ENCODE measurements at places on chromosomes 2 and 18.
A peak's percentile ranks its signal among the peaks of the same experiment; 100 is the strongest.

DNA sequence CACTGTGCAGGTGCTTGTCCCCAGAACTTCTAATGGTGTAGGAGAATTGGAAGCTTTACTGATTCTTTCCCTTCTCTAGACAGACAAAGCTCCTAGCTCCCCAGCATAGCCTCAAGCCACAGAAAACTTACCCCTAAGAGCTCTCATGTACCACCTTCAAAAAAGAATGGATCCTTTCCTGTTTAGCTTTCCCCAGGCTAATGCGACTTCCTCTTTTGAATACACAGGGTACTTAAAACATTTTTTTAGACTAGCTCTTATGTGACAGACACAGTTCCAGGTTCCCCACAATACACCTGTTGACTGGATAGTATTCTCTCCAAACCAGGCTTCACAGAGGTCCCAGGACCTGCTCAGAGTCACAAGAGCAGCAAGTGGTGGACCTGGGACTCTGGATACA, 8.3 kb downstream of the CTAGE1 start:
- no peak for DNase-seq

GRCh38 chr2:149652926-149653325, 65.4 kb upstream of the MMADHC start:
- no peak for DNase-seq

- no peak for DNase-seq
These were observed 40.3 kb upstream of the ZSWIM2 start for GRCh38 chr2:186889101-186889879.

DNA sequence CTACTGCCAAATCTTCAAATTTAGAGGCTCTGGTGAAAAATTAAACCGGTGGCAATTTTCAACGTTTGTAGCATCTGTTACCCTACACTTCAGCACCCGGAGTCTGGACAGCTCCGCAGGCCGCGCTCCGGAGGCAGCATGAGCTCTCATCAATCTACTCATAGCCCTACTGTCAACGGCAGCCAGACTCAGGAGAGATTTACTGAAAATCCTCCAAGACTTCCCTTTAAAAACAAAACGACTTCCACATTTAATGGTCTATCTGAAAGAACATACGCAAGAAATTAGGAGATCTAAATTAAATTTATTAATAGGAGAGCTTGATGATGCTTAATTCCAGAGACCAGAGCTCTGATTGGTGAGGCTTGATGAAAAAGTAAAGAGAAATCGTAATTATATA, 970 bp upstream of the ADCYAP1 start:
- DNase-seq = peak; percentile 17

- no peak for DNase-seq
These were observed 124.3 kb upstream of the SLC39A10 start for GRCh38 chr2:195532628-195533271.

GRCh38 chr2:47172156-47172921, 17.2 kb upstream of the STPG4 start:
- DNase-seq = no peak

- DNase-seq = no peak
These were observed 466.1 kb upstream of the HS6ST1 start for GRCh38 chr2:128784626-128785306.

DNA sequence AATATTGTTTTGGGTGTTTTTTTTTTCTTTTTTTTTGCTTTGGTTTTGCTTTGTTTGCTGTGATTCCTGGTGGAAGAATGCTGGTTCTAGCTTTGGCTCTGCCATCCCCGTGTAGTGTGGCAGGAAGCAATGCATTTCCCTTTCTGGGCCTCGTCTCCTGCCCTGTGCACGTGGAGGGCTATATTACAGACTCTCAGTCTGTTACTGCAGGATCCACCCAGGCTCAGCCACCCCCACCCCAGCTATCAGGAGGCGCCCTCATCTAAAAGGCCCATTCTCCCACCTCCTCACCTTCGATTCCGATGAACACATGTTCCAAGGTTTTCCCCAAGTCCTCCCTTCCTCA, 152.3 kb downstream of the TFCP2L1 start:
- DNase-seq = no peak

DNA sequence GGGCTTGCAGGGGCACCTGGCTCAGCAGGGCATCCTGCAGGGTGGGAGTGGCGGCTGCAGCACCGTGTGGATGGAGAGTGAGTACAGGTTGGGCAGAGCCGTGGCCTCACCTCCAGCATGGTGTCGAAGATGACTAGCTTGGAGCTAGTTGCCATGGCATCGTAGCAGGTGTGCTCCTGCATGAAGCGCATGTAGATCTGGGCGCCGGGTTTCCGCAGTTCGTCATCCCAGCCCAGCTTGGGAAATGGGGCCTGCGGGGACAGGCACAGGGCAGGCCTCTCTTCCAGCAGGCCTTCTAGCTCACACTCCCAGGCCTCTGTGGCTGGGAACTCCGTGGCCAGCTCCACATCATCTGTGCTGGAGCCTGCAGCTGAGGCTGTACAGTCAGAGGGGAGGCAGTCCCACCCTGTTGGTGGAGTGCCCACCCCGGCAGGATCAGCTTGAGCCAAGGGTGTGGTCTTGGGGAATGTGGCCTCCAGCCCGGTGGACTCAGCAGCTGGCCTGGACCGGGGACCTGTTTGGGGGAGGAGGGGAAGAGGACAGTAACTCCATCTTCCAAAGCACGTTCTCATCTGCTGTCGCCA, 1.6 kb downstream of the PRKAG3 start:
- no peak for DNase-seq

- no peak for DNase-seq
These were observed 27.6 kb downstream of the MRPL33 start for GRCh38 chr2:27798948-27799645.

GRCh38 chr2:220125551-220125950, 498.1 kb downstream of the SLC4A3 start:
- DNase-seq = no peak

- no peak for DNase-seq
These were observed 813.3 kb downstream of the DCC start for GRCh38 chr18:53153281-53153680.

DNA sequence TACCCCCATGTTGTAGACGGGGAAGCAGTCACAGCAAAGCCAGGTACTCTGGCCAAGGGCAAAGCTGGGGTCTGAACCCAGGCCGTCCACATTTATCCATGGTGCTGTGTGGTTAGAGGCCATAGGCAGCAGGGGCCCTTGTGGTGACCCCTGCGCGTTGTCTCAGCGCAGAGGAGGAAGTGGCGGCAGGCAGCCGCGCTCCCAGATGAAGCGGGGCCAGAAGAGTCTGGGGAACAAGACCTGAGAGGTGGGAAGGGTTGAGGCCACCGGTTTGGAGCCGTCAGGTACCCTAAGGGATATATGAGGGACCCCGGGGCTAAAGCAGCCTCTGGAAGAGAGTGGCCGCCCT, 770 bp downstream of the ZNF396 start:
- DNase-seq = no peak

DNA sequence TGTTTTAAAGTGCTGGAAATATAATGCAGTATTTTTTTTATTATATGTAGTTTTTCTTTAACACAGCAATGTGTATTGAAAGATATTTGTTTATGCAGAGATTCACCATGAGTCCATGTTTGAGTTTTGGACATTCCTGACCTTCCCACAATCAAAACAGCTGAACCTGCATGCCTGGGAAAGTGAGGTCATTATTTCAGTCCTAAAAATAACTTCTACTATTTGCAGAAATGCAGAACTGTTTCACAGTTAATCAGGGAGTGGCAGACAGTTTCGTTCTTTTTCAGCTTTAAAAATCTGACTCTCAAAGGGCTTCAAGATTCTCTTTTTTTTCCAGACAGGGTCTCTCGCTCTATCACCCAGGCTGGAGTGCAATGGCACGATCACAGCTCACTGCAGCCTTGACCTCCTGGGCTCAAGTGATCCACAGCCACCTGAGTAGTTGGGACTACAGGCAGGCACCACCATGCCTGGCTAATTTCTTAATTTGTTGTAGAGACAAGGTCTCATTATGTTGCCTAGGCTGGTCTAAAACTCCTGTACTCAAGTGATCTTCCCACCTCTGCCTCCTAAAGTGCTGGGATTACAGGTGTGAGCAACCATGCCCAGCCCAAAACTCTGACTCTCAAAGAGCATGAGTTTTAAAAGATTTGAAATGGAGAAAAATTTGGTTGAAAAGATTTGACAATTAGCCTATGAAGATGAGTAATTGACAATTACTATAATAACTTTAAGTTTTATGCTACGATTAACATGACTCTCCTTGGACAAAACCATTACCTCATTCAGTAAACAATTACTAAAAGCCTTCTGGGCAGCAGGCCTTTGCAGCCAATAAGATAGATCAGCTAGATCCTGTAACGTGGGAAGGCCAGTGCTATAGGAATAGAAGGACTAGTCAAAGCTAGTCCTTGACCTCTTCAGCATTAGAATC, 5.0 kb upstream of the MYL12B start:
- DNase-seq = no peak

- DNase-seq = no peak
These were observed 14.7 kb downstream of the CAPN13 start for GRCh38 chr2:30792521-30792920.

- DNase-seq = no peak
These were observed 168.2 kb upstream of the LRP1B start for GRCh38 chr2:142299021-142299420.

- no peak for DNase-seq
These were observed 10.1 kb upstream of the CCBE1 start for GRCh38 chr18:59707306-59707705.

GRCh38 chr2:193973781-193974180, 1683.2 kb upstream of the SLC39A10 start:
- no peak for DNase-seq

- no peak for DNase-seq
These were observed 89.1 kb downstream of the ZNF385B start for GRCh38 chr2:179772346-179772745.

GRCh38 chr2:62264186-62264585, 68.3 kb downstream of the B3GNT2 start:
- DNase-seq = no peak

DNA sequence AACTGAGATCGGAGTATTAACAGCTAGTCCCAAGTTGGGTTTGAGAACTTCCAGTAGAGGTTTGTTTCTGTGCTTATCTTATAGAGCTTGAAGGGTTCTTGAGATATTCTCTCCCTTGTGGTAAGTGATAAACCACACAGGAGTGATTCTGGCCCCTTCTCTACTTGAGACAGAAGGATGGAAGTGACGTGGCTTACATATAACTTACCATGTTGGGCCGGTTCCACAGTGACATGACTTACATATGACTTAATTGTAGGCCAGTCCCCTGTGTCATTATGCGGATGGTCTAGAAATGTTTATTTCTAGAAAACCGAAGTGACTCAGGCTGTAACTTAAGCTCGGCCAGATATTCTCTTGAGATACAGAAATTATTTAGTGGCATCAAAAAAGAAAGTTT, 62.7 kb downstream of the TRAPPC12 start:
- no peak for DNase-seq

GRCh38 chr18:50158866-50159653, 35.9 kb downstream of the MYO5B start:
- no peak for DNase-seq

- no peak for DNase-seq
These were observed 26.6 kb upstream of the ITGA4 start for GRCh38 chr2:181430406-181431118.

GRCh38 chr2:39712953-39713352, 47.2 kb downstream of the TMEM178A start:
- no peak for DNase-seq

DNA sequence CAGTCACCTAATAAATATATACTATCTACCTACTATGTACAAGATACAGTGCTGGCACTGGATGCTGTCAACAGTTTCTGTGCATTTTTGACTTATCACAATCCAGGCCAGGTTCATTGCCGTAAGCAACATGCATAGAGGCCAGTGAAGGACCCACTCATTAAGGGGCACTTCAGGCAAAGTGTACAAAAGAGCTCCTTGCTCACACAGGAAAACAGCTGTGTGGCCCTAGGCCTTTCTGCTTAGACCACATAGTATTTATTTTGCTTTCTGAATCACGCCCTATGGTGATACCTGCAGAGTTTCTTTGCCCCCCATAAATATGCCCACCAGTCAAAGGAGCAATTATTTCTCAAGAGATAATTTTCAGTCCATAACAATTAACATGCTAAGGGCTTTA, 39.6 kb upstream of the STAT4 start:
- DNase-seq = no peak

- peak; percentile 45 for DNase-seq
These were observed 8.1 kb downstream of the MBP start for GRCh38 chr18:77124452-77124922.

DNA sequence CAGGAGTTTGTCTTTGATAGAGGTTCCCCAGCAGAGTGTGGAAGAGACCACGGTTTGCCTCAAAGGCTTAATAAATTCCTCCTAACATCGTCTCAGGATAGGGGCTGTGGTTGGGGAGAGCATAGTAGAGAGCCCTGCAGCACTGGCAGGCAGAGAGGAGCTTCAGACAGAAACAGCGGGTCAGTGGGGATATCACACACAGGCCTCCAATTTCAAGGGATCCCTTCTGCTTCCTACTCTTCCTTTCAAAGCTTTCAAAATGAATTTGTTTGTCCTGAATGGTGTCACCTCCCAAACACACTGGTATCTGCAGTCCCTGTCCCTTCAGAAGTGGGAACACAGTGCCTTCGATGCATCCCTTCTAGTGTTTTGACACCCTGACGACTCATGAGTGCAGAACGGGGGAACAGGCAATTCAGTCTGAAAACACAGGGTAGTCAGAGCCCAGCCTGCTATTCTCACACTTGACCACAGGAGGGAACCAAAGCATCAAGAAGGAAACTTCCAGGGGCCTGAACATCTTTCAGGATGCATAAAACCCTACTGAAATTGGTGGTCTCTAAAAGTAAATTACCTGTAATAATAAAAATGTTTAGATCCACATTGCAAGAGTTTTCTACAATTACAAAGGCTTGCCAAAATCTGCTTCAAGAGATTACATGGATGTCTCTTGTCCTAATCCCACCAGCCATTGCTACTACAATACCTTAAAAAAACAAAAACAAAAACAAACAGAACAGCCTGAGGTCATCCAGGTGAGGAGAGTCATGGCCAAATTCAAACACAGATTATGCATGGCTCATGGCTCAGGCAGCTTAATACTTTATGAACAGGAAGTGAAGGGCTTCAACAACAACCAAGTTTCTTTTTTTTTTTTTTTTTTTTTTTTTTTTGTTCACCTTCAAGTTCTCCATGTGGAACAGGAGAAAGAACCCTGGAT, 49.8 kb downstream of the SLC14A2 start:
- no peak for DNase-seq

GRCh38 chr2:53896864-53897263, 37.1 kb upstream of the GPR75 start:
- DNase-seq = no peak

DNA sequence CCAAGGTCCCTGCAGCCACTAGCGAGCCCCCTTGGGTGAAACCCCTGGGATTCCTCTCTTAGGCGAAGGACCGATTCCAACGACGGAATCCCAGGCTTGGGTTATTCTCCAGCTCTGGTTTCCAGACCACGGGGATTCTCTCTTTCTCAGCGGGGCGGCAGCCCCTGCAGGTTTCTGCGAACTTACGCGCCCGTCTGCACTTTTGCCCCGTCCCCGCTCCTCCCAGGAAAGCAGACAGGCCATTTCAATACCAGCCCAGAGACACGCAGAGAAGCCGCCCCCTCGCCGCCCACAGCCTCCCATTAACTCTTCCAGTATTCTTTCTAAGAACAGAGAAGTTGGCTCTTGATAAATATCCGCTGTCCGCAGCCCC, 1.2 kb downstream of the CBLN2 start:
- no peak for DNase-seq

GRCh38 chr2:121697108-121697631, 39.5 kb downstream of the NIFK start:
- no peak for DNase-seq

All from activated CD4-positive, alpha-beta T cell treated with anti-CD3 and anti-CD28 coated beads, Interleukin-2, amount 50 U/mL, for 24 hours (primary cell).